OCI-LY7 (cell line): ENCODE measurements at places on chromosomes 5 and 9.

DNA sequence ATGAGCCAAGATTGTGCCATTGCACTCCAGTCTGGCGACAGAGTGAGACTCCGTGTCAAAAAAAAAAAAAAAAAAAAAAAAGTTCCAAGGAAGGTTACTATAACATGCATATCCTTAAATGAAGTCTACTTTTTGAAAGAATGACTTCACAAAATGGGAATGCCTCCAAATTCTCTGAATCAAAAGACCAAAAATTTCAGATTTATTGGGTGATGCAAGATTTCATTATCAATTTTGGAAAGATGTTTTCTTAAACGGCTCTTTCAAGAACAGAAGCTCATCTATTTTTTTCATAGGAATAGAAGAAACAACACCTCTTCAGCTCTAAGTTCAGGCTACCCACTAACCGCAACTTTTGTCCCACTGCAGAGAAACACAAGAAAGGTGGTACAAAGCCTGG lies 69.9 kb downstream of the AUH start:
- DNase-seq, result no peak

GRCh38 chr5:125969011-125969813 lies 454.0 kb upstream of the GRAMD2B start:
- DNase-seq, result no peak

DNA sequence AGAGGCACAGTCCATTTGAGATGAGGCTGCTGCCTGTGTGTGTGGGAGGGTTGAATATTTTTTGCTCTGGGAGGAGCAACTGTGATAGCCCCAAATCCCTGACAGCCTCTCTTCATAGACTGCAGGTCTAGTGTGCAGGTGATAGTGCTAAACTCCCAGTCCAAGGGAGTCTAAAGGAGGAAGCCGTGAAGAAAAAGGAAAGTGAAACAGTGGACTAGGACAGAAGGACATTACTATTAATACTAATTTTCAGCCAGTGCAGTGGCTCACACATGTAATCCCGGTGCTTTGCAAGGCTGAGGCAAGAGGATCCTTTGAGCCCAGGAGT lies 295.0 kb downstream of the PDE4D start:
- peak; percentile 6 for DNase-seq

GRCh38 chr9:101097210-101097609 lies 68.7 kb downstream of the PLPPR1 start:
- no peak for DNase-seq

- no peak for DNase-seq
Measured at GRCh38 chr5:54792611-54793404, 192.6 kb downstream of the ESM1 start.

GRCh38 chr5:98602534-98603112 lies 170.8 kb upstream of the RGMB start:
- no peak for DNase-seq
